ENCODE measurements at places on chromosomes 12 and 14.
A peak's percentile ranks its signal among the peaks of the same experiment; 100 is the strongest.

DNA sequence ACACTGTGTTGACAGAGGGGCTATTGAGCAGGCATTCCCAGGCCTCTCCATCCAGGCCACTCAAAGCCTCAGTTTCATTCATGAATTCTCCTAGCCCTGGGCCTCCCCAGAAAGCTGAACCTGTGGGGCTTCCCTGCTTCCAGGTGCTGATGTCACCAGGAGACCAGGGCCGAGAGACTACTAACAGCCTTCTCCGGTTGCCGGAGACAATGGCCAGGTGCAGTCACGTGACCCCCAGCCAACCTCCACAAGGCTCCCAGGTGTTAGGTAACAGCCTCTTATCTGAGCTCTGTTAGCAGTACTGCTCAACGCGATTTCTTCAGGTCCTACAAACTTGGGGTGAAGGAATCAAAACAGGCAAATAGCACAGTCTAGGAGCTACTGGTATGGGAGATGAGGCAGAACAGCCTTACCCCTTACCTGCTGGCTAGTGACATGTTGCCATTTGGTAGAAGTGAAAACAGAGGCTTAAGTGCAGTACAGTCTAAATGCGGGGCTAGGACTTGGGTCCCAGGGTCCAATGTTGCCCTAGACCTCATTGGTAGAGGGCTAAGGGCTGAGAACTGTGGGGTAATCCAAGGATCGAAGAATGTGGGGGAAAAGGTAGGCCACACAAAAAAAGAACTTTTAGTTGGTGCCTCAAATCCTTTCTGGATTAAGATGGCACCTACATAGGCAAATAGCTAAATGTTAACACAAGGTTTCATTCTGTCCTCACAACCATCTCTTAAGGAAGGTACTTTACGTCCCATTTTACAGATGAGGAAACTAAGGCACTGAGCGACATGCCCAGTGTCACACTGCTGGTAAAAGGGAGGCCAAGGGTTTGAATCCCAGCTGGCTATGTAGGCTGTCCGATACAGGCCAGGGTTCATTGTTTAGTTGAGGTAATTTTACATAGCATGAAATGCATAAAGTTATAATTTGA is 3.8 kb downstream of the CCDC88C start:
- DNase-seq: no peak

GRCh38 chr12:109197327-109197726 is 80.9 kb downstream of the ACACB start:
- DNase-seq: no peak

GRCh38 chr12:53989227-53990113 is 4.5 kb downstream of the HOXC10 start:
- no peak for DNase-seq

DNA sequence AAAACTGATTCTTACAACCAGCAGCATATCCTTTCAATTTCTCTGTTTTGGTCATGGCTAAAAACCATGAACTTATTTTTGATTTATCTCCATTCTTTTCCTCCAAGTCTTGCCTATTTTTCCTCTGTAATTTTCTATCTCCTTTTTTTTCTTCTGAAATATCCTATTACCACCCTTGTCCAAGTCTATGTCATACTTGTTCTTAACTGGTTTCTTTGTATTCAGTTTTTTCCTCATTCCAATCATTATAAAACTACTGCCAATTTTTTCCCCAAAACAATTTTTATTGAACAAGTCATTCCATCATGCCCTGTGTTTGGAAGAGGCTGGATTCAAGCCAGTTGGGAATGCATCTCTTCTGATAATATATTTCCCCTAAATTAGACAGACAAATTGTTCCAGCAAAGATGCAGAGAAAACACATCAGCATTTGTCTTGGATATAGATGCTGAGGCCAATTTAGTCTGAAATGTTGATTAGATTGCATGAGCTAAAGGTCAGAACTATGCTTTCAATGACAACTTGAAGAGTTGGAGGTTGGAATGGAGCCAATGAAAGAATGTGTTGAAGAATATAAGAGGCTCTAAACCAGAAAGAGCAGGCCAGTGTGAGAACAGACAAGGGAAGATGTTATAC is 30.7 kb downstream of the OTOGL start:
- DNase-seq: peak; percentile 81

DNA sequence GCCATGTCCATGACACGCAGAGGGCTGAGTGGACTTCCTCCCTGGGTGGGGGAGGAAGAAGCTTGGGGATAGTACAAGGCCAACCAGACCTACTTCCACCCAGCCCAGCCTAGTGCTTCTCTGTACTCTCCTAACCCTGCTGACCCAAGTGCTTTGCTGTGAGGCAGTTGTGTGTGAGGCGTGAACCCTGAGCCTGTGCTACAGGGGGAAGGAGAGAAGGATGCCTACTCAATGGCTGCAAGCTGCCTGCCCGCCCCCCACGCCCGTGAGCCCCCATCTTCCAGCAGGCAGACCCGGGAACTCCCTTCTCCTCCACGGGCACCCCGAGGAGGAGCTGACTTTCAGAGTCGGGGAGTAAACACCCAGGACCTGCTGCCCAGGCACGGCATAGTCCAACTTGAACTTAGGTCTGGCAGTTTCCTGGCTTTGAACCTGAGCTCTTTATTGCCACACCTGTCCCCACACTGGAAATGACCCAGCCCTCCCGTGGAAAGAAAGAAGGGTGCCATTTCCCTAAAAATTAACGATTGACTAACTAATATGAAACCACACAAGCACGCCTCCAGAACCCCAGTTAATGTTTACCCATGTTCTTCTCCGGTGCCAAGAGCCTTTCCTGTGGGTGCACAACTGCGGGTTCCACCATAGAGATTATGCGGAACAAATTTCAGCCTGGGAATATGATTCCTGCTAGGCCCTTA is 10.8 kb downstream of the ALDH2 start:
- no peak for DNase-seq

DNA sequence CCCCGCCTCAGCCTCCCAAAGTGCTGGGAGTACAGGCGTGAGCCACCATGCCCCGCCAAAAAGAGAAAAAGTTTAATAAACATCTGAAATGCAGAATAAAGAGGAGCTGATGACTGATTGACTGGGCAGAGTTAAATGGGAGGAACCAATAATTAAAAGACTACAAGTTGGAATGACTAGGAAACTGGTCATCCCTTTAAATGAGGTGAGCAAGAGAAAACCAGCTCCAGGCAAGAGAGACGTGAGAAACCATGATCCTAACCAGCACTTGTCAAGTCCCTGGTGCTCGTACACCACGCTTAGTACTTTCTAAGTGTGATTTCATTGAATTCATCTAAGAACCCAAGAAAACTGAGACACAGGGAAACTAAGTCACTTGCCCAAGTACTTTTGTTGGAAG is 47.9 kb downstream of the MAP1LC3B2 start:
- no peak for DNase-seq

DNA sequence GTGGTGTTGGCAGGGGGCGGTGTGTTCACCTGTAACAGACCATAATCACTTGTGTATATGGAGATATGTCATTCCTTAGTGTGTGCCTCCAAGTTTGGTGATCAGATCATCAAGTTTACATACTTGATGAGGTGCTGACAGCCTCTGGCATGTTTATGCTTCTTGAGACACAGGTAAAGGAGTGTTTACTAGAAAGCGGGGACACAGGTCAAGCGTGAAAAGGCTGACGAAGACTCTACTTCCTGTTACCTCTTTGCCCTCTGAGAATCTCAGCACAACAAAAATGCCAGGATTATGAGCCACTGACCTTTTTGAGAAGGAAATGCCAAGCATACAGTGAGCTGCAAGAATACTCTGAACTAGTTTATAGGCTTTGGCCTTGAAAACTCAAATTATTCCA is 29.6 kb downstream of the PRDM4 start:
- no peak for DNase-seq

DNA sequence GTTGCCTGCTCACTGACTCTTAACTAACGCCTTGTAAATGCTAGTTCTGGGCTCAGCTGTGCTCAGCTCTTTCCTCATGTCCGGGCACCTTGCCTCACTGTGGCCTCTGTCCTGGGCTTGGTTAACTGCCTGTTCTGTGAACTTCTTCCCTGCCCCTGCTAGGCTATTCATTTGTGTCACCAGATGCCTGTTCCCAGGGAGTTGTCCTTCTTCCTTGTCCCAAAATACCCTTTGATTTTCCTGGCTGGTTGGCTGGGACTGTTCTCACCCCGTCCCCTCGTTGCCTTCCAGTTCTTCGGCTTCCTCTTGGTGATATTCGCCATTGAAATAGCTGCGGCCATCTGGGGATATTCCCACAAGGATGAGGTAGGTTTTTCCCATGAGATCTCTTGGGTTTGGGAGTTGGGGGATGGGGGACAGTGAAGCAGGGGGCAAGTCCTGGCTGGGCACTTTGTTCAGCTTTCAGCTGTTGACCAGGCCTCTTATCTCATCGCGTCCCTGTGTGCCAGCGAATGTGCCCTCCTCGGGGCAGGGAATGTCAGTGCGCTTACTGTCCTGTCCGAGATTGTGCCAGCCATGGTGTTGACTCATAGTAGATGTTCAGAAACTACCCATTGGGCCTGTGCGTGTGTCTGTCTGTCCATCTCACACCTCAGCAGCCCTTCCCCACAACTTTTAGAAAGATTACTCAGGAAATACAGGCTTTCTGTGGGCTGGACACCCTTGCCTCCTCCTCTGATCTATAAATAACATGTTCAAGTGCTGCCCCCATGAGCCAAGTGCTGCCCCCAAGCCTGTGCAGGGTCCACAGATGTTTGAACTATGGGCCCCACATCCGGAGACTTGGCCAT is 33.1 kb downstream of the CD9 start:
- DNase-seq: no peak

DNA sequence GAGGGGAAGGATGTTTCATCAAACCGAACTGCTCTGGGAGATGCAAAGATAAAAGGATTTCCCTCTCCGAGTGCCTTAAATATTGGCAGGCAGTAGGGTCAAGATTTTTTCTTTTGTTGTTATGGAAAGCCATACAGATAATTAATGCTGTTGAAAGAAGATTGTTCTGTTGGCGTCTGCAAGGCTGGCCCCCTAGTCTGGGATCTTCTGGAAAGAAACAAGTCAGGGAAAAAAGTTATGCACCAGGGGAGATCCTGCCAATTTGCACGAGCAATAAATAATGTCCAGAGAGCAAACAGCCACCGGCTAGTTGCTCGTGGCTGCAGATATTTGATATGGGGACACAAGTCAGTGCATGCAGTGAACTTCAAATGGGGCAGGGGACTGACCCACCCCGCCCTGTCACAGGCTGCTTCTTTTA is 202.1 kb upstream of the MYL2 start:
- no peak for DNase-seq

- DNase-seq: peak; percentile 18
These were observed 298.6 kb upstream of the NOVA1 start for GRCh38 chr14:26896447-26896846.

- no peak for DNase-seq
These were observed 7.3 kb downstream of the SCYL2 start for GRCh38 chr12:100274291-100274690.

- no peak for DNase-seq
These were observed 56.7 kb downstream of the TTC7B start for GRCh38 chr14:90759370-90760077.

GRCh38 chr12:94145191-94145983 is 3.0 kb upstream of the PLXNC1 start:
- DNase-seq: peak; percentile 30

DNA sequence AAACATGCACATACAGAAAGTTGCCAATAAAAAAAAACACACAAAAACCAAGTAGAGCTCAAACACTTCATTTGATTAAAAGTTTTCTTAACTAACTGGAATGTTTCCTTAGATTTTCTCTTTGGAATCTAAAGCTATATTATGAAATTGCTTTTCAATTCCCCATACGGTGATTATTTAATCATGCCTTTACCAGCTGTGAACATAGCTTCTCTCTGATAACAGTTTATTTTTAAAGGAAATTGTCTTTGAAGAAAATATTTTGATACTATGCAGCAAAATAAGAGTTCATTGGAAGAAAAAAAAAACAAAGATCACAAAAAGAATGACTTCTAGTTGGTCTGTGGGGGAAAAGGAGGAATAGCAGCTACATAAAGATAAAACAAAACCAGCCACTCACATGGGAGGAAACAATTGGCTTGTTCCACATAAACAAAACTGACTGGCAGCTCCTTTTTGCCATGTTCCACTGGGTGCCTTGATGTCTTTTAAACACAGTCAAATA is 71.4 kb downstream of the BMP4 start:
- DNase-seq: no peak

- no peak for DNase-seq
These were observed at the start of gene PROX2 for GRCh38 chr14:74875941-74876913. TSS of gene PROX2 (minus strand) at chr14:74876145. CDS start at chr14:74863834, 12,311 bp downstream.

- DNase-seq: no peak
These were observed 28.3 kb downstream of the PHLDA1 start for GRCh38 chr12:76003355-76003638.

GRCh38 chr12:53599579-53599978 is 26.6 kb downstream of the ATF7 start:
- DNase-seq: no peak

- DNase-seq: no peak
These were observed 50.1 kb downstream of the GALNT9 start for GRCh38 chr12:132279184-132279889.

DNA sequence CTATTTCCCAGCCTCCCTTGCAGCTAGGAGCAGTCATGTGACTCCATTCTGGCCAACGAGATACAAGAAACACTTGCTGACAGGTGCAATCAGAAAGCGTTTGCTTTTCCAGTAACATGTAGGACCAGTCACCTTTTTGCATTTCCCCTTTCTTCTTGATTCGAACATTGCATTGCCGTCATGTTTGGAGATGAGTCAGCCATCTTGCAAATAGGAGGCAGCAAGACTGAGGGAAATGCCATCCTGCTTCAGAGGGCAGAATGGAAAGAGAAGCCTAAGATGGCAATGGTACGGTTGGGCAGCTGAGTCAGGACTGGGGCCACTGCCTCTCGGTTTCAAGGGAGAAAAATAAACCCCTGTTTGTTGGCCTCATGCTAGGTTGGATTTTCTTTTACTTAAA is 34.5 kb upstream of the GPR132 start:
- DNase-seq: no peak

DNA sequence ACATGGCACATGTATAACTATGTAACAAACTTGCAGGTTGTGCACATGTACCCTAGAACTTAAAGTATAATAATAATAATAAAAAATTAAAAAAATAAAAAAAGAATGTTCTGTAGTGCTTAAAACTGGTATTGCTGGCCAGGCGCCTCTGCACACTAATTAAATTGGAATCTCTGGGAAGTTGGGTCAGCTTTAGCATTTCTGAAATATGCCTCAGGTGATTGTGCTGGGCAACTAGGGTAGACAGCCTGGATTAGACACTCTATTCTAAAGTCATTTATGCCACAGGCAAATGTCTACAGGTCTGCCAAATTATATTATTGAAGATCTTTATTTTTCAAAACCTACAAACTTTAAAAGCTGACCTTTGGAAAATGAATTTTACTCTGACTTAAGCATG is 55.3 kb downstream of the PPM1H start:
- DNase-seq: no peak

DNA sequence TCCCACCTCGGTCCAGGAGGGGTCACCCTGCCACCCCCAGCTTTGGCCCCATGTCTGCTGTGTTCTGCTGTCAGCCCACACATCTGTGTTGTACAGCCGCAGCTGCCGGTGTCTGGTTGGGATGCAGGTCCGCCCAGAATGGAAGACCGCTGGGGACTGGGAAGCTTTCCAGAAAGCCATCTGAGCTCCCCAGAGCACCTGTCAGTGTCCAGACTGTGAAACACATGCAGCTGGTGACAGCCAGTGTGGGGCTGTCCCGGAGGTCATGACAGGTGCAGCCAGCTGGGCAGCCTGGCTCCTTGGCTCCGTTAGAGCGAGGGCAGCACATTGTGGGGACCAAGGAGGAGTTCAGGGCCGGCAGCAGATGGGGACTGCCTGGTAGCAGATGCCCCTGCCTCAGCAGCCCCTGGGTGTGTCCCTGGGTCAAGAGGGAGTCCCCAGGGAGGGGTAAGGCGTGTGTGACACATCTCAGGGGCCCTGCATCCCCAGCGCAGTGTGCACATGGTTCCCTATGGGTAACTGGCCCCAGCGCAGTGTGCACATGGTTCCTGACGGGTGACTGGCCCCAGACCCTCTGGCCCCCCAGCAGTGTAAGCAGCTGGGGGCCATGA is 16.4 kb downstream of the CEP170B start:
- no peak for DNase-seq
